ENCODE measurements at places on chromosomes 1 and 21.

GRCh38 chr1:100378956-100379355 lies 26.6 kb downstream of the CDC14A start:
- no peak for DNase-seq

- DNase-seq: no peak
Measured at GRCh38 chr1:168161459-168161858, 17.3 kb upstream of the TIPRL start.

GRCh38 chr1:231695439-231696255 lies 69.1 kb downstream of the DISC1 start:
- no peak for DNase-seq

- DNase-seq: no peak
Measured at GRCh38 chr1:242525360-242525722, 844 bp upstream of the PLD5 start.

DNA sequence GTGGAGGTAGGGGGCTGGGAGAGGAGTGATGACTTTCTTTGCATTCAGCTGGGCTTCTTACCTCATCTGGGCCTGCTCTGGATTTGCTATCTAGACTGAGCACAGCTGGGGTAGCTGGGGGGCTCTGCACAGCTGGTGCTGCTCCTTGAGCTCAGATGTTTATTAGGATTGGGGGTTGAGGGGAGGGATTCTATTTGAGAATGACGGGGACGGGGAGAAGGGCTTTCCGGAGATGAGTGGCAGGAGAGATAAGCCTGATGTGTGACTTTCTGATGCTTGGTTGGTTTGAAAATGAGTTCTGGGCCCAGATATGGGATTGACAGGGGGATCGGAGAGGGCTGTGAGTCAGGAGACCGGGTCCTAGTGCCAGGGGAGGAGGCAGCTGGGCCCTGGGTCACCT lies 146.1 kb upstream of the CSF3R start:
- DNase-seq: no peak

- DNase-seq: no peak
Measured at GRCh38 chr1:15618655-15619525, 1.6 kb downstream of the DDI2 start.
